ENCODE measurements at places on chromosomes 2 and 18.

- DNase-seq: no peak
Observed at GRCh38 chr2:58268685-58269084, 27.6 kb upstream of the FANCL start.

DNA sequence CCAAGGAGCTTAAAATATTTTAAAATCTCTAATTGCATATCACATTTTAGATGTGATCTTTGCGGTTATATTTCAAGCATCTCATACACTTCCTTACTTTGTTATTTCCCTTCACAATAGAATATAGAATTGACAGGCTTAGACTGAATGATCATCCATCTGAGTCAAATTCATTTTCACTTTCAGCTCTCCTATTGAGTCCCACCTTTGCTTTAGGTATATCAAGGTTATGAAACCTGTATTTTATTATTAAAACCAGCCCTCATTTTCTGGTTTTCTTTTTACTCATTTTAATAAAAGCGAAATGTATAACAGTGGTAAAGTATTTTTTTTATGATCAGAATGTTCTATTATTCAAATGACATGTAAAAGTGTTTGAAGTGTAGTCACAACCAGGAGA is 162.9 kb upstream of the KYNU start:
- DNase-seq: no peak

- no peak for DNase-seq
Observed at GRCh38 chr2:32865399-32866068, 81.2 kb upstream of the LTBP1 start.

- DNase-seq: peak; percentile 66
Observed at GRCh38 chr2:85503168-85503850, 35.7 kb upstream of the MAT2A start.

DNA sequence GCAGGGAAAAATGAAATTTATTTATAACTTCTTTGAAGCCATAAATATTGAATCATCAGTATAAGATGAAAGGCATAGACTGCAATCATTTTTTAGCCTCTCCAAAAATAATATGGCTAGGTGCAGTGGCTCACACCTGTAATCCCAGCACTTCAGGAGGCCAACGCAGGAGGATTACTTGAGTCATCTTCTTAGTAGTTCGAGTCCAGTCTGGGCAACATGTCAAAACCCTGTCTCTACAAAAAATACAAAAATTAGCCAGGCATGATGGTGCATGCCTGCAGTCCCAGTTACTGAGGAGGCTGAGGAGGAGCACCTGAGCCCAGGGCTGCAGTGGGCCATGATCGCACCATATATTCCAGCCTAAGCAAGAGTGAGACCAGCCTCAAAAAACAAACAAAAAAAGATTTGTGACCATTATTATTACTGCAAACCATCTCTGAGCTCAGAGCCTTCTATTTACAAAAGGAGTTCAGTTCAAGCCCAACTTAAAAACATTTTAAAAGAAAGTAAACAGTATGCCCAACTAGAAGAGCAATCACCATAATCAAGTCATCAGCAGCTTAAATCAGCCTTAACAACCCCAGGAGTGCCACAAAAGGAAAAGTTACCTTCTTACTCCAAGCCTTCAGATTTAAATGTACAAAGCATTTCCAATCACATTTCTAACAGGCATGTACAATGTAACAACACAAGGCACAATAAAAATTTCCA is 37.5 kb downstream of the KCNG3 start:
- DNase-seq: no peak

GRCh38 chr2:24493713-24494112 is 2.7 kb downstream of the NCOA1 start:
- peak; percentile 28 for DNase-seq

DNA sequence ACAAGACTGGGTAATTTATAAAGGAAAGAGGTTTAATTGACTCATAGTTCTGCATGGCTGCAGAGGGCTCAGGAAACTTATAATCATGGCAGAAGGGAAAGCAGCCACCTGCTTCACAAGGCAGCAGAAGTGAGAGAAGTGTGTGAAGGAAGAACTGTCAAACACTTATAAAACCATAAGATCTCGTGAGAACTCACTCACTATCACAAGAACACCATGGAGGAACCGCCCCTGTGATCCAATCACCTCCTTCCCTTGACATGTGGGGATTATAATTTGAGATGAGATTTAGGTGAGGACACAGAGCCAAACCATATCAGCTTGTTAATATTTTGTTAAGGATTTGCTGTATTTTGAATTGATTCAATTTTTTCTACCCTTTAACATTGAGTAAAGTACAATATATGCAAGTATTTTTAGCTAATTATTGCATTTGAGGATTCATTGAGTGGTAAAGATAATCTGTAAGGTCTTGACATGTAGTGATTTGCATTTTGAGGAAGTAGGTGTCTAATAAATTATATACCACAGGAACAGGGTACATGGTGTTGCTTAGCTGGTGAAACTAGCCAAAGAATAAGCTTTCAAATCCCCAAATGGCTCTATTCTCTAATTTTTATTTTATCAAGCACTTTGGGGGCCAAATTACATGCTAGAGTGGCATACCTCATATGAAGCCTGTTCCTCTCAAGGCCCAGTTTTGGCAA is 3.9 kb upstream of the C2orf69 start:
- DNase-seq: no peak

DNA sequence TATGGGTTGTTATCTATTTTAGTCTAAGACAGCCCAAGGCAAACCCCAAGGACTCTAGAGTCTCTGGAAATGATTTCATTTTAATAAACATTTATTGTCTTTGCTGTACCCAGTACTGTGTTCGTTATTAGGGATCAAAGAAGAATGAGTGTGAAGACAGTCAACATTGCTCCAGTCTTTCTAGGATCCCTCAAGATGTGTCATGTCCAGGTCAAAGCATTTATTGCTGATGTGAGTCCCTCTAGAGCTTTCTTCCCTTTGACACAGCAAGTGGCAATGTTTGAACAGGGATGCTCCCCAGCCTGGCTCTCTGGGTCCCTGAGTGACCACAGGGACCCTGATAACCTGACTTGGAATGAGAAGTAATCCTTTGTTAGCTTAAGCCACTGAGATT is 123.1 kb upstream of the STK17B start:
- DNase-seq: no peak

DNA sequence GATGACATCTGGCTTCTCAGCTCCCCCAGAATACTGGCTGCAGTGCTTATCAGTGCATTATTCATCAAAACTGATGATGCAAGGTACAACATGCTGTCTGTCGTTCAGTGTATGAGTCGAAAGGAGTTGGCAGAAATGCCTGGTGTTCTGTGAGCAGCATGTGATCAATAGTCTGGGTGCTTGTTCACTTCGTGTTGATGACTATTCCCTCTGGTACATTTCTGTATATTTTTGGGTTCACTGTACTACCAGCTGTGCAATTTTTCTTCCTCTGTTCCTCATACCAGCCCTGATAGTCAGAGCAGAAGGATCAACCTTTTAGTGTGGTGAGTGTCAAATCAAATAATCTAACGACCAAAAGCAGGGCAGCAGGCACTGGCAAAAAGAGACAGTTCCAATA is 59.0 kb upstream of the KLHL14 start:
- no peak for DNase-seq

DNA sequence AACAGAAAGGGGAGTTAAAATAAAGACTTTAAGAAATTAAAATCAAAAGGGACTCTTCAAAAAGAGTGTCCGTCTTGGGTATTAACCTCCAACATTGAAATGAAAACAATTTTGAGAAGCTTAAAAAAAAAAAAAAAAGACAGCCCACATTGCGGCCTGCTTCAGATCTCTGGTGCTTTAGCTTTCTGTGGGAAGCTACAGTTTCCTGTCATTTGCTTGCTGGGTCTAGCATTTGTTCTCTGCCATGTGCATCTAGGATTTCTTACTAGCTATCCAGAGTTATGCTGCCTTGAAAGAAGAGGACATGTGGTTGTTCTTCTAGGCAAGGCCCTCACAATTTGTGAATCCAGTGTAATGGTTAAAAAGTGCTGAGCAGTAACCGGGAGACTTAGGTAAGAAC is 375.3 kb downstream of the SLC4A3 start:
- no peak for DNase-seq

GRCh38 chr2:98324181-98324580 is 22.1 kb upstream of the CNGA3 start:
- DNase-seq: no peak

GRCh38 chr2:145431181-145431951 is 911.4 kb upstream of the ZEB2 start:
- peak; percentile 56 for DNase-seq

DNA sequence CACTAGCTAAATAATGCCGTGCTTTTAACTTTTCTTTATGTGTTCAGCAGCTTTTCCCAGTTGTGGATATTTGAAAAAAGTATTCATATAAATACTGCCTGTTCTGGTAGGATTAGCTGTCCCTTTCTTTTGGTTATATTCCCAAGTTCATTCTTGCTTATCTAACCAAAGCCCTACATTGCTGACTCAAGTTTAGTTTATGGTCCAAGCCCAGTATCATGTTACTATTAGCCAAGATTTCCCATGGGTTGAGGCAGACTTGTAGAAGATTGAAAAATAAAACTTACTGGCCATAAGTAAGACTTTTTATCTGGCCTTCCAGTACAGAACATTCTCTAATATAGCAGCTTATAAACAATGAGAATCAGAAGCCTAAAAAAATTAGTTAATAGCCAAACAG is 49.7 kb upstream of the NFE2L2 start:
- DNase-seq: no peak

GRCh38 chr2:9554921-9555296 is 721 bp downstream of the ADAM17 start:
- DNase-seq: peak; percentile 83

DNA sequence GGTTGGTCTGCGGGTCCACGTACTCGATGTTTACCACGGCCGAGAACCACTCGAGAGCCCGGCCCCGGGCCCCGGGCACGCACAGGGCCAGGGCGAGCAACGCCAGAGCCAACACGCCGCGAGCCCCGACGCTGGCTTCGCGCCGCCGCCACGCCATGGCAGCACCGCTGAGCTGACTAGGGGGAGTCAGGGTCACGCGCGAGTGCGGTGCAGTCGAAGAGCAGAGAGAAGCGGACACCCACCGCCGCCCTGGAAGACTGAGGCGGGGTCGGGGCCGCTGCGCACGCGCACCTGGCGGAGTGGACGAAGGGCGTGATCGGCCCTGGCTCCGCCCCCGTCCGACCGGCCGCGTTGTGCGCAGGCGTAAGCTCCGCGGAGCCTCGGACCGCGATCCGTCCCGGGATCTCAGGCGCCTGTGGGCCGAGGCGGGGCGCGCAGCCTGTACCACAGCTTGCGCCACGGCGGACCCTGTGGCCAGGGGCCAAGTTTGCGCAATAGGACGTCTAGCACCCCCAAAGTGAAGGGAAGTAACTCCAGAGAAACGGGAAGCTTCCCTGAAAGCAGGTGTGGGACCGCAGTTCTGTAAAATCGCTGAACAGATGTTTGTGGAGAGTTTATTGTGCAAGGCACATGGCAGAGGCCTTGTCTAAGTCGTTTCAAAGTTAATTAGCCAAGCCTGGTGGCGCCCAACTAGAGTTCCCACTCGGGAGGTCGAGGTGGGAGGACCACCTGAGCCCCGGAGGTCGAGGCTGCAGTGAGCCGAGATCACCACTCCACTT is at the start of gene RNF149:
Gene RNF149 (minus strand): TSS at position 270 of the 779 bp plus-strand sequence. CDS start 113 bp downstream, at position 157.
- DNase-seq: peak; percentile 97

DNA sequence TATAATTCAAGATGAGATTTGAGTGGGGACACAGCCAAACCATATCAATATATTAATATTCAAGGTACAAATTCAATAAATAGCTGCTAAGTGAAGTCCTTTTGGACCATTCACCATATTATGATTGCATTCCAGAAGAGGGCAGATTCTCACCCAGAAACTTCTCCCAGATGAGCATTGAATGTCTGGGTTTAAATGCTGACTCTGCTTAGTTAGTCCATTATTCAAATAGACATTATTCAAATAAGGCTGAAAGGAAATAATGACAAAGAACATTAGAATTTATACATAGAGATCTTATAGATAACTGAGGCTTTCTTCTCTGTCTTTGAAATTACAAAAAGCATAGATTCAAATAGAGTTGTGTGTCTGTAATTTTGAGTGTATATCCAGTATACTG is 579.4 kb upstream of the SLC8A1 start:
- DNase-seq: no peak

GRCh38 chr2:79368116-79368630 is 144.7 kb upstream of the CTNNA2 start:
- no peak for DNase-seq

GRCh38 chr2:237190966-237191713 is 105.5 kb downstream of the COPS8 start:
- DNase-seq: no peak
